Hepatocyte (in vitro differentiated cells): ENCODE measurements at places on chromosomes 5 and 9.

GRCh38 chr5:65261499-65261898 lies 220.2 kb downstream of the ADAMTS6 start:
- H3K4me3 ChIP-seq = no peak overlapping the region
- H3K27me3 ChIP-seq = no peaks in the 10 kb centered on the region
- DNase-seq = no peak
- H3K4me1 ChIP-seq = peaks cover 17% of the 10 kb centered on the region
- no peaks in the 10 kb centered on the region for H3K36me3 ChIP-seq
- no peak overlapping the region for H3K27ac ChIP-seq

GRCh38 chr9:24487250-24487861 lies 58.3 kb downstream of the IZUMO3 start:
- no peak overlapping the region for H3K27ac ChIP-seq
- no peaks in the 10 kb centered on the region for H3K4me1 ChIP-seq
- H3K4me3 ChIP-seq = no peak overlapping the region
- DNase-seq = peak; percentile 4
- no peaks in the 10 kb centered on the region for H3K27me3 ChIP-seq

- no peak for DNase-seq
- no peak overlapping the region for H3K4me3 ChIP-seq
- no peaks in the 10 kb centered on the region for H3K27me3 ChIP-seq
- H3K4me1 ChIP-seq = no peaks in the 10 kb centered on the region
- no peak overlapping the region for H3K27ac ChIP-seq
These were observed 446.0 kb downstream of the ISL1 start for GRCh38 chr5:51829230-51829629.

DNA sequence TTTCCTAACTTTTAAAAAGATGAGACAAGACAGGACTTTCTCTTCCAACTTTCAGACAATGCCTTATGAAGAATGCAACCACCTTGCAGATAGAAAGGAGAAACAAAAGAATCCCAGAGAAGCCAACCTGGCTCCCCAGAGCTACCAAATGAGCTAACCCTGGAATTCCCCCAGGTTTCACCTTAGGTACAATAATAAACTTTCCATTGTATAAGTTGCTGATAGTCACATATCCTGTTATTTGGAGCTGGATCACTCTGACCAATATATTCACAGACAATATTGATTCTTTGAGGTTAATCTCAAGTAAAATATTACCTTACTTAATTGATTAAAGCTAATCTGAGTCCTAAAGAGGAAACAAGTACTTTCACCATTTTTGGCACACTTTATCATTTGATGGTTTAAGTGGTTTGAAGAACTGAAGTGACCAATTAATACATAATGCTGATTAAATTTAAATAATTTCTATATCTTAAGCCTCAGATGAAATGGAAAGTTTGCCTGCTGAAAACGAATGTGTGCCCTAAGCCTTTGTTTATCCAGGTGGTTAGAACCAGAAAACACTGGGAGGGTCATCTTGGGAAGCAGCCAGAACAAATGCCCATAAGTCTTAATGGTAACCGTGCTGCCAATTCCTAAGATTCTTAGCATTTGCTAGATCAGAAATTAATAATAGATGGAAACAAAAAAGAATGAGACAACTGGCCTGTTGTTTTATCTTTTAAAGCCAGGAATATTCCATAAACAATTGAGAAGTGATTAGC lies 159.6 kb upstream of the SLC12A2 start:
- H3K36me3 ChIP-seq = no peaks in the 10 kb centered on the region
- H3K4me3 ChIP-seq = no peak overlapping the region
- no peaks in the 10 kb centered on the region for H3K4me1 ChIP-seq
- no peak for DNase-seq

- no peaks in the 10 kb centered on the region for H3K36me3 ChIP-seq
- H3K27ac ChIP-seq = no peak overlapping the region
- no peaks in the 10 kb centered on the region for H3K4me1 ChIP-seq
- no peak overlapping the region for H3K4me3 ChIP-seq
- no peaks in the 10 kb centered on the region for H3K27me3 ChIP-seq
- DNase-seq = no peak
These were observed 35.7 kb downstream of the PLPPR1 start for GRCh38 chr9:101064206-101064605.

GRCh38 chr9:110282739-110283081 lies 26.4 kb upstream of the TXN start:
- no peaks in the 10 kb centered on the region for H3K36me3 ChIP-seq
- no peak for DNase-seq
- peaks cover 11% of the 10 kb centered on the region for H3K4me1 ChIP-seq
- H3K4me3 ChIP-seq = no peak overlapping the region

DNA sequence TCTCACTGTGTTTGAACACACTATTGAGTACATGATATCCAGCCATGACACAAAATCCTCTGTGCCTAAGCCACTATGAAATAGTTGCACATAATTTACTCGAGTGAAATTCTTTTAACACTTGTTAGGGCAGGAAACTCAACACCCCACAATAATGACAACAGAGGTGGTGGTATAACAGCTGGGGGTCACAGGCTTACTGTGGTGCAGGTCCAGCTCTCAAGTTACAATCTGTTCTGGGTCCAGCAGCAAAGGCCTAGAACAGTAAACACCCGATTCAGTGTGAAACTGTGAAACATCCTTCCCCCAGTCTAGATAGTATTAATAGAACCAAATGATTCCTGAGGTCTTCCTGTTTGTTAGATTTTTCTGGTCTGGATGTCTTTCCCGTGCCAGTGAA lies 102.9 kb upstream of the APC start:
- no peak overlapping the region for H3K4me3 ChIP-seq
- no peak for DNase-seq

DNA sequence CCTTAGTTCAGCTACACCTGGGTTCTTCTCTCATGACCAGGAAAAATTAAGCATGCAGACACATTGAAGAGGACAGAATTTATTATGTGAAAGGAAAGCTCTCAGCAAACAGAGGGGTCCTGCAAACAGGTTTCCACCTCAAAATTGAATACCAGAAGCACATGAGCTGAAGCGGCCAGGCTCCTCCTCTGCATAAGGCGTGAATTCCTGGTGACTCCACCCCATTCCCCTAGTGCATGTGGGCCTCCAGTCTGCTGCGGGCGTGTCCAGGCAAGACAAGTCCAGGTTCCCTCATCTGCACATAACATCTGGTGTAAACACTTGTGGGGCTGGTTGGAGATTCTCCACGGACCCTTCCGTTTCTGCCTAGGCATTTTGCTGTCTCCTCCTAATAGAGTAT lies 1156.4 kb downstream of the FOXD4L5 start:
- H3K27ac ChIP-seq = no peak overlapping the region
- H3K27me3 ChIP-seq = no peaks in the 10 kb centered on the region
- H3K4me3 ChIP-seq = no peak overlapping the region
- H3K4me1 ChIP-seq = no peaks in the 10 kb centered on the region
- H3K36me3 ChIP-seq = no peaks in the 10 kb centered on the region
- DNase-seq = no peak

GRCh38 chr5:50667023-50667652 lies 701 bp downstream of the PARP8 start:
- peak overlapping the region; percentile 91 for H3K4me3 ChIP-seq
- H3K4me1 ChIP-seq = no peaks in the 10 kb centered on the region
- no peaks in the 10 kb centered on the region for H3K36me3 ChIP-seq
- peak; percentile 68 for DNase-seq

DNA sequence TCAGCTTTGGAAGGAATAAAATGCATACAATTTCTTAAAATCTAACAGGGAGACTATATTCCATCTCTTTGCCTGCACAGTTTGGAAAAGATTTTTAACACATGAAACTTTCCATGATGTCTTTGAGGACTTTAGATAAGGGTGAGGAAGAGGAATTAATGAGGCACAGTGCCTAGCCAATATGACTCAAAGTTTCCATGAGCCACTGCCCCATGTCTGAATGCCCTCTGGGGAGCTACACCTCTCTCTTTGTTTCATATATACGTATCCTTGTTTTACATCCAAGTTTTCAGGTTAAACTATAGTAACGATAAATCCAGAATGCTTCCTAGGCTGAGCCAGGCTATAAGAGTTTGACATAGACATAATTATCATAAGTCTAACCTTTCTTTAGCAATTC lies 349.3 kb upstream of the TLE4 start:
- no peak overlapping the region for H3K4me3 ChIP-seq
- no peaks in the 10 kb centered on the region for H3K36me3 ChIP-seq
- DNase-seq = peak; percentile 14
- H3K27me3 ChIP-seq = no peaks in the 10 kb centered on the region
- no peak overlapping the region for H3K27ac ChIP-seq
- H3K4me1 ChIP-seq = no peaks in the 10 kb centered on the region
